Astrocyte (in vitro differentiated cells and primary cell): ENCODE measurements at places on chromosomes 5 and 9. TPM values are rescaled to one million over a fixed set of nuclear protein-coding genes. Genes with fewer than 3 reads are reported as not detected.

DNA sequence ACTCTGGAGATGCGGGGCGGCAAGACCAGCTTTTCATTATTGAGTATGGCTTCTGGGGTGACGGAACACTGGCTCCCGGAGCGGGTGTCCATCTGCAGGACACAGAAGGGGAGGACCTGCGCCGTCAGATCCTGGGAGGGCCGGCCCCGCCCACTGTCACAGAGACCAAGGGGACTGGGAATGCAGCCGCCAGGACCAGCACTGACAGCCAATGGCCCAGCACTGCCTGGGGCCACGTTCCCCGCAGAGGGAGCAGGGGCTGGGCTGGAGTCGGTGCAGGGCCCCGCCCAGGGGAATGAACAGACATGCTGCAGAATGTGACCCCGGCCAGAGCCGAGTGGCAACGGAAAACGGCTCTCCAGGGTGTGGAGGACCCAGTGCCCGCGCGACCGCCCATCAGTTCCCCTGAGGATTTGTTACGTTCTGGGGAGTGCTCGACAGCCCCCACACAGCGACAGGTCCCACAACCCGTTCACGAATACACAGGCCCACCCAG, at the start of gene ZDHHC11:
TSS of gene ZDHHC11 (minus strand) at position 476 of the 496 bp plus-strand sequence. CDS start at position 92, 384 bp downstream.
- DNase-seq: no peak

DNA sequence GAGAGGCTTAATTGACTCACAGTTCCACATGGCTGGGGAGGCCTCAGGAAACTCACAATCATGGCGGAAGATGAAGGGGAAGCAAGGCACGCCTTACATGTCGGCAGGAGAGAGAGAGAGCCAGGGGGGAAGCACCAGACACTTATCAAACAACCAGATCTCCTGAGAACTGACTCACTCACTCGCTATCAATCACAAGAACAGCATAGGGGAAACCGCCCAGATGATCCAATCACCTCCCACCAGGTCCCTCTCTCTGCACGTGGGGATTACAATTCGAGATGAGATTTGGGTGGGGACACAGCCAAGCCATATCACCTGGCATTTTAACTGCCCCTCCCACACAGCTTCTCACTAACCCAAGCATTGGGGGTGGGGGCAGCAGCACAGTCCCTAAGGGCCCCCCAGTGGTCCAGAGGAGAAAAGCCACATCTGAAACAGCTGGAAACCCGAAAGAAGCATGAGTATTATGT, 76.1 kb upstream of the ASS1 start:
- DNase-seq: peak; percentile 9

The PPP1R26 gene
- 10.6 and 11.3 TPM in 2 replicates for total RNA-seq

The FBP1 gene
- total RNA-seq: 0.25 TPM in 1 of 2 replicates, not detected in the other

The NME5 gene
- total RNA-seq: 2.9 and 3.2 TPM in 2 replicates

GRCh38 chr9:115085773-115086377, 32.1 kb downstream of the TNC start:
- no peak for DNase-seq

DNA sequence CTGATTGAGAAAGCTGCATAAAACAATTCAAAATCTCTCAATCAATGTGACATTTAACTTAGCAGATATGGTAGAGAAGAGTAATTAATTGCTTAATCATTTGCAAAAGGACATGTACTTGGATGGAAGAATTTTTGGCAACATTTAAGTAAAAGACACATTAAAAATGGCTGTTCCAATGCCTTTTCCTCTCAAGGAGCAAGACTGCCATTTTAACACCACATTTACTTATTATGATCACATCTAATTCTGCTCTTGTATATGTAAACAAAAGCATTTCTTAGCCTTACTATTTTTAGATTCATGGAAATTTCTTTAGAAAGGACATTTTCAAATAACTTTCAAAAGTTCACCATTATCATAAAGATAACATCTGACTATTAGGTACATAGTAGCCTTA, 360.0 kb downstream of the HINT1 start:
- no peak for DNase-seq

The ZFP37 gene
- total RNA-seq: 1.5 and 2.1 TPM in 2 replicates

DNA sequence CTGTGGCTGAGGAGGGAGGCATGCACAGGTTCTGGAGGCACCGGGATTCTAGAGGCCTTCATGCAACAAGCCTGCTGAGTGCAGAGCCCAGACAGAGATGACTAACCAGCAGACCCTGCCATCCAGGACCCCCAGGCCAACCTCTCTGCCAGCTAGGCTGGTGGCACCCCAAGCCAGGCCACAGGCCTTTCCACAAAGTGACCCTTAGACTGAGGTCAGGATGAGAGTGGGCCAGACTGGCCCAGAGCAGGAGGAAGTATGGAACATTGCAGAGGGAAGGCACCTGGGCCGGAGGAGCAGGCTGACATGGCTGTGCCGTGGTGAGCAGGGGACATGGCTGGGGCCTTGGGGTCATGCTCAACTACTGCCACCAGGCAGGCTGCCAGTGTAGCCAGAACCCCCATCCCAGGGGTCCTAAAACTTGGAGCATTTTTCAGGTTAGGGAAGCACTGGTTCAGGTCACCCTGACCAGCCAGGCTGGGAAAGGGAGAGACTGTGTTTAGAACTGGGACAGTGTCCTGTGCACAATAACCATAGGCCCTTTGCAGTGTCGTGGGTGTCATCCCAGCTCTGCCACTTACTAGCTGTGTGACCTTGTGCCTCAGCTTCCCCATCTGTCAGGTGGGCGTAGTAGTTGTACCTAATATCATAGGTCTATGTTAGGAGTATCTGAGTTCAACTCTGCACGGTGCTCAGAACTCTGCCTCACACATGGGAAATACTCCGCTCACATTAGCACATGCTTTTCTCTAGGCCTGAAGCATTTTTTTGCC, 17.3 kb downstream of the TCF7 start:
- DNase-seq: no peak

- DNase-seq: no peak
Observed at GRCh38 chr5:68372161-68372560, 156.6 kb downstream of the PIK3R1 start.

The MARCOL gene
- not detected in 2 replicates for total RNA-seq

DNA sequence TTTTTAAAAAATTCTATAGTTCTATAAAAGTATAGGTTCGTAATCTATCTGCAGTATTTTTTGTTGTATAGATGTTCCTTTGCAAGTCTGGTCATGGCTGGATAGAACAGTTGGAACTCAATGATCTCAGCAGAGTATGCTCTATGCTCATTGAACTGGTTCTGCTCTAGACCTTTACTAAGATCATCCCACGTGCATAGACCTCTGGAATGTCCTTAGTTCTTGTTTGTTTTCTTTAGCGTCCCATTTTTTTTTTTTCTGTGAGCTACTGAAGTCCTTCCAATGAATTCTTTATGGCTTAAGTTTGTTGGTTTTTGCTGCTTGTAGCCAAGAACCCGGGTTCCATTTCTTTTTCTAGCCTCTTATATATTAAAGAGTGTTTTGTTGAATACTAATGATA, 3.5 kb downstream of the TMEM38B start:
- DNase-seq: no peak

GRCh38 chr5:126003309-126003708, 419.9 kb upstream of the GRAMD2B start:
- DNase-seq: peak; percentile 95
